AG04449 (cell line): ENCODE measurements at places on chromosomes 12 and 14.
A peak's percentile ranks its signal among the peaks of the same experiment; 100 is the strongest.

DNA sequence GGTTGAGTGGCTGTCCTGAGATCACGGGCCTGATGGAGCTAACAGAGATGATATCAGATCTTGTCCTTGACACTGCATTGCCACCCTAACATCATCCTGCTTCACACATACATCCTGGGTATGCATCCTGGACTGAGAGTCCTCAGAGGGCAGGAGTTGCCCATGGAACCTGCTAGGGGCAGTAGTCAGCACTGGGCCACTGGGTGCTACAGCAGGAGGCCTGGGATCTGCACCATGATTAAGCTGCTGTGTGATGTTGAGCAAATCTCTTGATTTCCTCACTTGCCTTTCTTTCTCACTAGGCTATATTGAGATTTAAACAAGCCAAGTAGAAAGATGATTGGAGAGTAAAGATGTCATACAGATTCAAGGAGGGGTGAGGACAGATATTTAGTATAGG, 22.1 kb upstream of the EIF4B start:
- DNase-seq, result no peak

GRCh38 chr14:54727929-54728328, 161.0 kb downstream of the SAMD4A start:
- peak; percentile 5 for DNase-seq

DNA sequence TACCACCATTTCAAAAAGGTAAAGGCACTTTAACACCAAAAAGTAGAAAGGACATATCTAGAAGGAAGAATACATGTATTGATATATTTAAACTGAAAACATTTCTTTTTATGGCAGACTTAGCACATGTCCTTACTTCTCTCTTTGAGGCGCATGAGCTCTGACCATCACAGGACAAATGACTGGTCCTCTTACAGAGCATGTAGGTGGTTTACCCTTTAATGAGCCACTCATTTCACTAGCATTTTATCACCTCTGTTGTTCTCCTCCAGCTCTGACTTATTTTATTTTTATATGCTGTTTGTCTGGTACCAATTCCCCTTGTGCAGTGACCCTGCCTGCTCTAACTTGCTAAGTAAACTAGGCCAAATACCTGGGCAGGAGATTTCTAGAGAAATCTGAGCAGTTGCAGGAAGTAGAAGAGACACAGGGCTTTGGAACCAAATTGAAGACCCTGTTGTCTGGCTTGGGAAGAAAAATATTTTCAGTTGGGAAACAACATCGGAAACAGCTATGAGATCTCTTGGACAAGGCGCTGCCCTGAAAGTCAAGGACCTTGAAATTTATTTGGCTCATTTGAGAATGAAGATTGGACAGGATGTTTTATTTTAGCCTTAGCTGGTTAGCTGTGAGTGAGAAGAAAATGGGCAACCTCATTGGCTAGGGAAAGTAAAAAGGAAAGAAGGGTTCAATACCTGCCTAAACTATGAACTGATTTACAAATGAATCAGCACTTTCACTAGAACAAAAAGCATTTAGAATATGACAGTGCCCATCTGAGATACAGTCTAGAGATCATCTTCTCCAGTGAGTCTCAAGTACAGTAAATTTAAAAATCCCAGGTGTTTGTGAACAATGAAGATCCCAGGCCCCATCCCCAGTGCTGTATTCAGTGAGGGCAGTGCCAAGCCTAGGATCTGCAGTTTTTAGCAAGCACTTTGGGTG, 374.4 kb downstream of the ZFP36L1 start:
- no peak for DNase-seq

DNA sequence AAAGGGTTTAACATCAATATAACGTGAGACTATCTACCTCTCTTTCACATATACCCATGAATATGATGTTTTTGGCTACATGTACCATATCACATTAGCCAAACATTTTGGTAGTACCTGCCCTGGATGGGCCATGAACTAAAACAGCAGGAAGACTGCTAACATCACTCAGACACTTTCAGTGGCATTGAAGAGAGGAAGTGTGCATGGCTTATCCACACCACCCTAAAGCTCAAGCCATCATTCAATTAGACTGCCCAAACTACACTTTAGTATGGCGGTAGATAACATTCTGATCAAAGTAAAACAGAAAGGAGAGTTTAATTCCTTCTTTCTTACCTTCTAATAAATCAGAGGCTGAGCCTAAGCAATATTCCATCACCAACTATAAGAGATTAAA, 103.0 kb downstream of the PEBP1 start:
- no peak for DNase-seq

GRCh38 chr12:45355730-45356129, 139.8 kb downstream of the ANO6 start:
- no peak for DNase-seq

GRCh38 chr12:92213166-92213565, 67.5 kb upstream of the BTG1 start:
- no peak for DNase-seq

GRCh38 chr14:53043027-53043581, 92.3 kb upstream of the FERMT2 start:
- no peak for DNase-seq

GRCh38 chr12:76896274-76896673, 17.5 kb upstream of the CSRP2 start:
- no peak for DNase-seq

DNA sequence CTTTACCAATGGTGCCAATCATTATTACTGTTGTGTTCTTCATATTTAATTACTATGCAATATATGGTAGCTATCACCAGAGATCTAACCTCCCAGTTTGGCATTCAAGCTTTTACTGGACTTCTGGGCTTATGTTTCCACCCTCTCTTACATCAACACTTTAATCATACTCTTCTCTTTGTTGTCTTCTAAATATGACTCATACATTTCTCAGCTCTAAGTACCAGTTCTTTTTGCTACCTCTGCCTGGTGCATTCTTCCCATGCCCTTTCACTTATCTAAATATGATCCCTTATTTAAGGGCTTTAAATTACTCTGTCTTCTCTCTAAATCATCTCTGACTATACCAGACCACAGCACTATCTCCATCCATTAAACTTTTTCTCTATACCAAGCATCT, 246.1 kb upstream of the CCDC196 start:
- DNase-seq, result no peak

DNA sequence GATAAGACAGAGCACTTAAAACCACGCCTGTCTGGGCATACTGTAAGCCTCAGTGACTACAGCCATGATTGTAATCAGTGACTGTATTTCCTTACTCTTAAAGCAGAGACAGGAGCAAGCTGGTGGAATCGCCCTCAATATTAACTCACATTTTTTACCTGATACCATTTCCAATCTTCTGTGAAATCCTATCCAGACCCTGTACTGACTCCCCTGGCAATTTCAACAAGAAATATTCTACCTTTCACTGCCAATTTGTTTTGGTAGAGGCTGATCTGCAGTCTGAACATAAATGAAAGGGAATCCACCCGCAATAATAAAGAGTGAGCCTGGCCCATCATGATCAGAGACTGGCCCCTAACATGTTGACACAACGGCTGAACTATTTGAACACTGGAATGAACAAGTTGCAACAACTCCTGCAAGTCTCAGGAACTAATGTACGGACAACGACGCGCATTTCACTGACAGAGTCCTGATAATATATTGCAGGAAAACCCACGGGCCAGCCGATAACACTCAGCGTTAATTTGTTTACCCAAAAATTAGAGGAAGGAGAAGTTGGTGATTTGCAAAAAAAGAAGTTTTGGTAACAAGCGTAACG, 195.5 kb upstream of the BTG1 start:
- DNase-seq, result no peak

DNA sequence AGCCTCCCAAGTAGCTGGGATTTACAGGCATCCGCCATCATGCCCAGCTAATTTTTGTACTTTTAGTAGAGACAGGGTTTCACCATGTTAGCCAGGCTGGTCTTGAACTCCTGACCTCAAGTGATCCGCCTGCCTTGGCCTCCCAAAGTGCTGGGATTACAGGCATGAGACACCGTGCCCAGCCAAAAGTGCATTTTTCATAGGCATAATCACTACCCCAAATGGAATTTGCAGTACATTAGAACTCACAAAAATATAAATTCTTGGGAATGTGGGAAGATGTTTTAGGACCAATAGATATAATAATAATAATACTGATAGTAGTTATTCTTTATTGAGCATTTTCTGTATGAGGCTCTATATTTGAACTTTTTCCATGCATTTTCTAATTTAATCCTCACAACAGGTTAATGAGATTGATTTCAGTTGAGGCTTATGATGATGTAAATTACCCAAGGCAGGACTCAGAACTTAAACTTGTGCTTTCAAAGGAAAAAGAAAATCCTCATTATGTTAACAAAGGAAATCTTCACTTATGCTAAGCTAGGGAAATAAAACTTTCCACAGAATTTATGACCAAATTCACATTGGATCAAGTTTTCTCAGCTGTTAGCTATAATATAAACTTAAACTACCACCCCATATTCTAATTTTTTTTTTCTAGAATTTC, 121.6 kb downstream of the SRGAP1 start:
- no peak for DNase-seq

GRCh38 chr14:88562532-88562830, 356 bp upstream of the ZC3H14 start:
- no peak for DNase-seq

- no peak for DNase-seq
Measured at GRCh38 chr12:85688837-85689236, 147.4 kb downstream of the RASSF9 start.

- DNase-seq, result no peak
Measured at GRCh38 chr12:9731393-9731792, 1.5 kb downstream of the CLECL1 start.

DNA sequence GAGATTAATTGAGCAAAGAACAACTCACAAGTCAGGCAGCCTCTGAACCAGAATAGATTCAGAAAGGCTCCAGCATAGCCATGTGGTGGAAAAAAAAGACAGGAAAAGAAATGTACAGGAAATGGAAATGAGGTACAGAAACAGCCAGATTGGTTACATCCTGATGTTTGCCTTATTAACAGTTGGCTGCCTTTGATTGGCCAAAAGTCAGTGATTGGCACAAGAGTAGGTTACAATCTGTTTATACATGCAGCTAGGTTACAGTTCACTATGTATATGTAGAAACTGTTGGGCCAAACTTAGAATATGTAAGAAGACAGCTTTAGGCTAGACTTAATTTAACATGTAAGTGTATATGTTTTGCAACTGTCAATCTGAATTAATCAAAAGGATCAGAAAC, 118.9 kb downstream of the UNC79 start:
- no peak for DNase-seq

DNA sequence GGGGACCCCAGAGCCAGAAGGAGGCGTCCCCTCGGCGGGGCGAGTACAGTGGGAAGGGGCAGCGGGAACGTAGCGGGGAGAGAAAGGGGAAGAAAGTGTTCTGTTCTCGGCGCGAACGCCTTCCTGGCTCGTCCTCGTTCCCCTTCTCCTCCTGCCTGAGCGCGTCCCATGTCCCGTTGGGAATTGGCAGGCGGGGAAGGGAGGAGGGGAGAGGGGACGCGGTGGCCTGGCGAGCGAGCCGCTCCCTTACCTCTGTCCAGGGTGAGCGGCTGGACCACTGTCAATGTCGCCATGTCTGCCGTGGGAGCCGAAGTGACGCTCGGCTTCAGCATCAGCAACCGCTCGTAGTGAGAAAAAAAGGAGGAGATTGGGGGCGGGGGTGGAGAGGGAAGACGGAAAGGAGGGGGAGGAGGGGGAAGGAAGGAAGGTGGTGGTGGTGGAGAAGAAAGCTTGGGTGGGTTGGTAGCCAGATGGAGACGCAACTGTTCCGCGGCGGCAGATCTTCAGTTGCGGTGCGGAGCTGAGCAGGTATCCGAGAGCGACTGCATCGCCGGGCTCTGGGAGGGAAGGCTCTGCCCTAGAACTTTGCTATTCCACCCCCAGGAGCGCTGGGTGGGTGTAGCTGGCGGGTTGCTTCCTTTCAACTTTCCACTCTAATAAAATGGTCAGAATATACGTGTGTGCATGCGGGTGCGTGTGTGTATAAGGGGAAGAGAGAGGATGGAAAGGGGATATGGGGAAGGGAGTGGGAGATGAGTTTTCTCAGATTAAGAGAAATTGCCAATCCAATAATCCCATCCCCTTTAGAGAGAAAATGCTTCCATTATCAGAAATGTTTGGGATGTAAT, at the start of gene LIN7A:
LIN7A (minus strand) TSS at position 544 of the 848 bp plus-strand sequence; CDS start at position 332, 212 bp downstream.
- DNase-seq, result no peak

DNA sequence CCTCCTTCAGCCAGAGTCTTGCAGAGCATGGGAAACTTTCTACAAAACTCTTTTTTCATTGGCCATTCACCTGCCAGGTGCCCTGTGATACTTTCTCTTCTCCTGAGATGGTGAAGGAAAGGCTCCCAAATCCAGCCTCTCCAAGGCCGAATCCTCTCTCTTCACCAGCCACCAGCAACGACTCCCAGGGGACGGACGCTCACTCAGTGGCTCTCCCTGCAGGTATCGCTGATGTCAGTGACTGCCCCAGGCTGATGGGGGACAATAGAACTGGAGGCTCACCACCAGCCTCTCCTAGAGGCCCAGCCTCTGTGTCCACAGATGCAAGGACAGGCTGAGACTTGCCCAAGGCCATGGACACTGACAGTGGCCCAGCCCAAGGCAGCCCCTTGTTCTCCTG, 204.1 kb downstream of the BCL11B start:
- no peak for DNase-seq
